Stimulated activated CD4-positive, alpha-beta T cell treated with anti-CD3 and anti-CD28 coated beads, TNF-alpha, amount 100 ng/mL, for 24 hours (primary cell): ENCODE measurements at places on chromosomes 11 and 22.

GRCh38 chr11:110505528-110506284 lies 76.0 kb downstream of the FDX1 start:
- no peak for DNase-seq

DNA sequence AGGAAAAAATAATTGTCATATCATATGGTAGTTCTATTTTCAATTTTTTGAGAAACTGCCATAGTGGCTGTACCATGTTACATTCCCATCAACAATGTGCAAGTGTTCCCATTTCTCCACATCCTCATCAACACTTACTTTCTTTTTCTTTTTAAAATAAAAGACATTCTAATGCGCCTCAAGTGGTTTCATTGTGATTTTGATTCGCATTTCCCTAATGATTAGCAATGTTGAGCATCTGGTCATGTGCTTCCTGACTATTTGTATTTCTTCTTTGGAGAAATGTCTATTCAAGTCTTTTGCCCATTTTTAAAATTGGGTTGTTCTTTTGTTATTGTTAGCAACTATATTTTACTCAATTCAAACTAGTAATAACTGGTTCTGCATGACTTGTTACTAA lies 8.4 kb downstream of the MCHR1 start:
- no peak for DNase-seq

- DNase-seq: no peak
These were observed 328.3 kb downstream of the FAT3 start for GRCh38 chr11:92552942-92553341.

DNA sequence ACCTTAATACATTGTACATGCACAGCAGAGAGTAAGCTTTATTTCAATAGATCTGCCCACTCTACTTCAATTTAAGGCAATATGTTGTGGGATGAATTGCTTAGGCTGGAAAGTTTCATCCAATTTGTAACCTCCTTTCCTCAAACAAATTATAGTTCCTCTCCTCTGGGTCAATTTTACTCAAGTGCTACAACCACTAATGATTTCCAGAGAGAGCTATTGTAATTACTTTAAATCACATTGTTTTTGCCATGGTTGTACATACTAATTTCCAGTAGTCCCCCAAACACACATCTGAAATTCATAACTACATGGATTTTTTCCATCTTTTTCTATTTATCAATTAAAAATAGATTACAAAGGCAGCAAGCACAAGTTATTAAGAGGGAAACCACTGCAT lies 72.9 kb downstream of the APIP start:
- no peak for DNase-seq

GRCh38 chr22:50436015-50436830 lies 38.6 kb downstream of the SBF1 start:
- DNase-seq: no peak
